ENCODE measurements at places on chromosomes 2 and 18.

DNA sequence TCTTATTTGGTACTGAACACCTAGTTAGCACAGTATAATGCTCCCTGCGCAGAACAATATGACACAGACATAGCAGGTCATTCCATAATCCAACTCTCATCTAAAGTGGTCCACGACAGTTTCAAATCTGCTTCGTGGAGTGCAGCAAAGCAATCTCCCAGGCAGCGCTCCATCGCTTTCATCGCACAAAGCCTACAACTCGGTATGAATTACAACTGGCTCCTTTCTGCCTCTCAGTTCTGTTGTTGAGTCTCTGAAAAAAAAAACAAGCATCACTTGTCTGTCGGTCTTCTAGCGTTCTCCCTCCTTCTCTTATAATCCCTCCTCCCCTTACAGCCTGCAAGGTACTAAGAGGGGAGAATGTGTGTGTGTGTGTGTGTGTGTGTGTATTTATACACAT lies 123.5 kb downstream of the FIGN start:
- no peak for DNase-seq

DNA sequence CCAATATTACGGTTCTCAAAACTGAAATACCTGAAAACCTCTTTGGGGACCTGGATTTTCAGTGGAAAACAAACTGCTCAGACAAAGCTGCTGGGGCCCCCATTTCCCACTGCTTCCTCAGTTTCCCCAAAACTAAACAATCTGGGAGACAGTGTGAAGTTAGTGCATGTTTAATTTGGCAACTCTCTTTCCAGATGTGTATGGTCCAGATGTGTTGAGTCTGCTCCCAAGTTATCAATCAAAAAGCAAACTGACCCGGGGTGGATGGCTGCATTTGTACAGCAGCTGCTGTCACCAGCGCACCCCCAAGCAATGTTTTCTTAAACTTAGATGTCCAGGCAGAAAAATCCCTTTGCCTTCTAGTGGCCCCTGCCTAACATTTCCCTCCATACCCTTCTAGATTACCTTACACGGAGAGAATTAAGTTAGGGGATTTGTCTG lies 136.9 kb downstream of the COPS8 start:
- DNase-seq = no peak

GRCh38 chr2:190663839-190664238 lies 15.0 kb downstream of the NAB1 start:
- DNase-seq = no peak

- DNase-seq = no peak
These were observed 83.0 kb downstream of the NPAS2 start for GRCh38 chr2:100902817-100903405.

- DNase-seq = no peak
These were observed 1589.1 kb upstream of the ZEB2 start for GRCh38 chr2:146108993-146109392.
